Right forelimb (tissue), 1 donor: ENCODE measurements at places on chromosomes 4 and X.

GRCh38 chrX:130975947-130976346 lies 72.9 kb upstream of the ENOX2 start:
- peak; percentile 47 for DNase-seq

GRCh38 chr4:141914746-141915145 lies 278.4 kb downstream of the IL15 start:
- no peak for DNase-seq

- DNase-seq: no peak
These were observed 21.0 kb upstream of the ETNPPL start for GRCh38 chr4:108783665-108784463.

DNA sequence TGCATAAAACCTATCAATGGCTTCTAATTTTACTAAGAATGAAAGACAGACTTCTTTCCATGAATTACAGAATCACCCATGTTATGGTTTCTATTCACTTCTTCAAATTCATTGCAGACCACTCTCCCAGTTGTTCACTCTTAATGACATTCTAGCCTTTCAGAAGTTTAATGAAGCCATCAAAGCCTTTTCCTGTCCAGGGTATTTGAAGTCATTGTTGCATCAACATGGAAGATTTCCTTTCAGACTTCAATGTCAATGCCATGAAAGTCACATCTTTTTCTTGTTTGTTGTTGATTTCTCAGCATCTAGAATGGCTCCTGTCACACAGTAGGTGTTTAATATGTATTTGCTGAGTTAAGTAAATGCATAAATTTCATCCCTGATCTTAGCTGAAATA lies 48.1 kb upstream of the ARSJ start:
- DNase-seq: no peak

DNA sequence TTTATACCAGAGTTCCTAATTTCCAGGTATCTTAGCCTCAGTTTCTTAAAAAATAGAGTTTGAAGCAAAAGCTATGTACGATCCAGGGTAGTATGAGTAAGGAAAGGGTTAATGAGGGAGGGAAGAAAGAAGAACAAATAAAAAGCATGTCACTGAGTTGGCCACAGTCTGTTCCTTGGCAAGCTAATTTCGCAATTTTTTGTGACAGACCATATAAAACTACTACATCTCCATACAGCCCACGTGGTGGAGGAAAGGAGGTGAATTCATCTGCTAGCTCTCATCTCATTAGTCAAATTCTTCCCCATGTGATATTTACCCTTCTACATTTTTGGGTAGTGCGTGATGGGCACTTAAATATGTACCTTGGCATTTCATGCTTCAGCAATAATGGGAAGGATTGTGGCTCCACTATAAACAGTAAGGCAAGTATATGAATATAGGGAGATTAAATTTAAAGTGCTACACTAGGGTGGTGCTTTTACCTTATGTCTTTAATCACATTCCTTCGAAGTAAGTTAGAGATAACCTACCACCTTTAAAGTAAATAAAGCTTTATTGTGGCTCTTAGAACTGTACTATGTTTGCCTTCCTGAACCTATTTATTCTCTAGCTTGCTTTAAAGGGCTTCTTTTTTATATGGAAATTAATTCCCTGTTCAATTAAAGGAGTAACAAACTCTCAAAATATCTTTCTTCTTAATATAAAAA lies 102.1 kb upstream of the VAMP7 start:
- DNase-seq: no peak

DNA sequence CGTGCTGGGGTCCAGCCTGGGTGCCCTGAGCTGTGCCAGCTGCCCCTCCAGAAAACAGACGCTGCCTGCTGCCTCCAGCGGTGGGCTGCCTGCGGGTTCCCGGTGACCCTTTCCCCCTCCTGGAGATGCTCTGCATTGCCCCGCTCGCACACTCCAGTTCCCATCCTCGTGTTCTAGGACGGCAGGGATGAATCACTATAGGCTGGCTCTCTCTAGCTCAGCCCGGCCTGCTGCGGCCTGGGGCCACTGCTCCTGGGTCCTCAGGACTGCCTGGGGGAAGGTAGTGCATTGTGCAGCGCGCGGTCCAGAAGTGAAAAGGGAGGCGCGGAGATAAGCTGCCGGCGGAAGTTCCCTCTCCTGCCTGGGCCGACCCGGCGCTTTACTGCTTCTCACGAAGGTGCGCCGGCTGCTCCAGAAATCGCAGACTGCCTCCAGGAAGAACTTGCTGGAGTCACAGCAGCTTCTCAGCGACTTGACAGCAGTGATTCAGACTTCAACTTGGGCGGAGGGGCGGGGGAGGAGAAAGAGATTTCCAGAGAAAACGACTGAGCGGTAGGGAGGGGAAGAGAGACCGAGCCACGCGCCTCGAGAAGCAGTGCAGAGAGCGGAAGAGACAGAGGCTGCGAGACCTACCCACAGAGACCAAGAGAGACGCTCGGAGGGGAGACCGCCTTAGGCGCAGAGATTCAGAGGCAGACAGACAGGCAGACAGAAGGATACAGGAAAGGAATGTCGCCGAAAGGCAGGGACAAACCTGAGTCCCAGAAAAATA lies 6.7 kb upstream of the MSX1 start:
- DNase-seq: peak; percentile 58

DNA sequence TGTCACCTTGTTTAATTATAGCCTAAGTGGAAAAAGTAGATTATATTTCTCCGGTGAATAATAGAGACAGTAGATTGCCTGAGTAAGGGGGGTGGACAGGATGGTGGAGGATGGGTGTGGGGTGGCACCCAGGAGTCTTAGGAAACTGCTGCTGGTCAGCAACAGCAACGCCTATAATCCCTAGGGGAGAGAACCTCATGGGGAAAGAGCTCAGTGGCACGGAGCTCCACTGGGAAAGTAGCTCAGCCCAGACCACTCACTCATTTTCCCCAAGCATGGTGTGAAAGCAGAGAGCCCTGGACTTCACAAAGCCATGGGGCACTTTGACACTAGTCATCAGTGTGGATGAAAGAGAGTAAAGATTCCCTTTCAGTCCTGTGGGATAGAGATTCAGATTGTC lies 31.1 kb downstream of the METTL14 start:
- DNase-seq: no peak

- DNase-seq: no peak
These were observed 292.5 kb upstream of the SFRP2 start for GRCh38 chr4:154081391-154081790.

DNA sequence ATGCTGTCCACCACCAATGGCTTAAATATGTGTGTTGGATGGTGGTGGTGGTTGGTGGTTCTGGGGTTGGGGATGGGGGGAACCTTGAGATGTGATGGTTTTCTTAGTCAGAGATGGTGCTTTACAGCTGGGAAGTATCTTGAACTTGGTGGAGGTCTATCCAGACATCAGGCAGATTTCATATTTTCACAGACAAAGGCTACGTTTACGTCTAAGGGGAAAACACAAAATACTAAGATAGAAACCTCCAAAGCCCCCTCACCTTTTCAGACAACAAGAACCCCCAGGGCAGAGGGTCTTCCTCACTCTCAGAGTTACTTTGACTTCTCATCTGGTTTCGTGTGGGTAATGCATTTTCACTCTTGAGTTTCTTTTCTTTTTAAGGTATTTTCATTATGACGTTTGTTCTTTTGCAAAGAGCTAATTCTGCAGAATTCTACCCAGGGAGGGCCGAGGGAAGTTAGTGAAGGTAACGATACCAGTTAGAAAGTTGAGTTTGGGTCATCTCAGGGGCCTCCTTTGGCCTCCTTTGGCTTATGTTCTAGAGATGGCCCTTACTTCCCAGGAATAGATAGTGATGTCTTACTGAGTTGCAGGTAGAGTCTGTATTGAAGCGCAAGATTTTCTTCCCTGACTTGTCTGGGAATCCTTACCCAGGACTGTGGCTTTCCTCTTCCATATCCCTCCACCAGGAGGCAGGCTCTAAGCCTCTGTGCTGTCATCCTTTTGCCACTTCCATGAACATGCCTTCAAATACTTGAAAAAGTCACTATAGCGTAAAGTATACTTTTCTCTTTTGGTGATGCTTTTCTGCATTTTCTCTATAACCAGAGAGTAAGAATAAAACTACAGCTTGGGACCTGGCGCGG lies 31.9 kb downstream of the RHOH start:
- DNase-seq: no peak

GRCh38 chr4:127622921-127623796 lies 9.6 kb upstream of the INTU start:
- DNase-seq: peak; percentile 71

GRCh38 chr4:76562161-76562560 lies 127.1 kb downstream of the SHROOM3 start:
- DNase-seq: no peak

GRCh38 chr4:54513204-54513603 lies 144.6 kb upstream of the KIT start:
- no peak for DNase-seq

DNA sequence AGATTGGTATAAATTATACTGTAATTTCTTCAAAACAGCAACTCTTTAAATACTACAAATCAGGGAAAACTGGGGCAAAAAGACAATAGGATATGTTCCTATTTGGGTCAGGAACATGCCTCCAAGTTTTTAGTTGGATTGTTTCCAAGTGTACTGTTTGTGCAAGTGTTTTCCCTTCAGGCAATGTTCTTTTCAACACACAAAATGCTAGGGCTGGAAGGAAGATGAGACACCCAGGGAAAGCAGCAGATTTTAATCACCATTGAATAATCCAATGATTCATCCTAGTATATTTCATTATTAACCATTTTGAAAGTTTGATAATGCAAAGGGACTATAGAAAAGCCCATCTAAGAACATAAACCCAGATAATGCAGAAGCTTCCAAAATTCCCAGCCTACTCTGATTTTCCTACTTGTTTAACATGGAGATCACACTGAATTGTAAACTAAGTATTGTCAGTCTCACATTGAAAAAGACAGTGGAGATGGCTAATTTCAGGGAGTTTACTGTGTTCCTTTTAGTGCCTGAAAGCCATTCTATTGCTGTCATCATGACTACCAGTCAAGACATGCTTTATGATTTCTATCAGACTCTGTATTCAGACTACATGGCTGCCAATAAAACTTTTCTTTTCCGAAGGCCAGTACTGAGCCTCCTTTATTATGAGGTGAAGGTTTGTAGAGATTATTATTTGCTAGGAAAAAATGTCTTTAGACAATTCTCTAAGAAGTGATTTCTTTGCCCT lies 38.6 kb downstream of the COL4A6 start:
- no peak for DNase-seq
